ENCODE measurements at places on chromosomes 5 and 9.

GRCh38 chr5:80615266-80615914 lies 39.1 kb upstream of the MSH3 start:
- DNase-seq = no peak

GRCh38 chr5:136309932-136310598 lies 55.3 kb downstream of the TRPC7 start:
- no peak for DNase-seq

DNA sequence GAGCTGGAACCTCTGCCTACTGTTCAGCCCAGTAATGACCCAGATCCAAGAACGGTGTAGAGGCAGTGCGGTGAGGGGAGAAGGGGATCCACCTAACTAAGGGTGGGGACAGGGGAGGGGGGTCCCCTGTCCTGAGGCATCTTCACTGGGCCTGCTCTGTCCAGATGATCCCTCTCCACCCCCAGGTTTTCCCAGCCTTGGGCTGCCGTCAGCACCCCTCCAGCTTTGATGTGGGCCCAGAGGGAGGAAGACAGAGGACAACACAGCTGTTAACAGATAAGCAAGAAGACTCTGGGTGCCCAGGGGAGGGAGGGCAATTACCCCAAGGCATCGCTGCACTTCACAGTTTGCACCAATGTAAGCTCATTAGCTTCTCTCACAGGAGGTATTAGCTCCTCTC lies 19.3 kb downstream of the BICD2 start:
- no peak for DNase-seq

DNA sequence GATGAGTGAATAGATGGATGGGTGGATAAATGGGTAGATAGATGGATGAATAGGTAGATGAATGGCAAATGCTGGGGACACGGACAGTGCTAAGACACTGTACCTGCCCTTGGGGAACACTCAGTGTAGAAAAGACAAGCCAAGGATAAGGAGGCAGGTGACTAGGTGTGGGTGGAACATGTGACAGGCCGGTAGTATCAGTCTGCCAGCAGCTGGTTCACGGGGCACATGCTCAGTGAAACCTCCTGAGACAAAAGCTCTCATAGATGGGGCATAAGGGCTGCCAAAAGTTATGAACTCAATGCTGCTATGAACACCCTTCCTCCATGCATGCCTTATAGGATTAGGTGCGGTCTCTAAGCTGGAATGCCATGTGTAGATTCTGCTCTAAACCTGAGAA lies 71.0 kb downstream of the C5orf15 start:
- DNase-seq = no peak

DNA sequence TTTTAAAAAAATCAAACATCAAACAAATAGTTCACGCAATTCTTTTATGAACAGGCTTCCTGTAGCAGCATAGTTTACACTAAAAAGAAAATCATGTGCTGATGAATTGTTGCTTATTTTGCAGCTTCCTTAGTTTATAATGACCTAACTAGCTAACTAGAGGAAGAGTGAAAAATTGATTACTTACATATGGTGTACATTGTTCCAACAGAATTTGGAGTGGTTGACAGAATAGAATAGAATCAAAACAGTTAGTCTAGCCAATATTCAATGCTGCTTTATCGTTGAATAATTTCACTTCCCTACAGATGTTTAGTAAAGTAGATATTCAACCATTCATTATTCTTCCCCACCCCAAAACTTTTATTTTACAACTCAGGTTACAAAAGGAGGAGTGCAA lies 4.2 kb downstream of the NMUR2 start:
- DNase-seq = no peak

DNA sequence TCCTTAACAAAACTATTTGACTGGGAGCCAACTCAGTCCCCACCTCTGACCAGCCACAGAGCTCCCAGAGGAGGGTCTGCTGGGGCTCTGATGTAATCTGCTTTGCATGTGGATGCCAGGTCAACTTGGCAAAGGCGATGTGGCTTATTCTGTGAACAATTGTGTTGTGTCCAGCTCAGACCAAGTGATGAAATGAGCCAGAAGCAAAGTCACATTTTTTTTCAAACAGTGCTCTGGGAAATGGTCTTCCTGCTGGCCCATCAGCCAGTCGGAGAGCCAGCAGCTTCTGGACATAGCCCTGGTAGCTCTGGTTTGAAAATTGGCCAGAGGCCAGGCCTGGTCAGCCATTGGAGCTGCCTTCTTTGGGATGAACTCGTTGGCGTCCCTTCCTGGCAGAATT lies 86.5 kb downstream of the ANGPTL2 start:
- DNase-seq = no peak

GRCh38 chr9:122164286-122164685 lies 4.6 kb downstream of the MORN5 start:
- peak; percentile 56 for DNase-seq

DNA sequence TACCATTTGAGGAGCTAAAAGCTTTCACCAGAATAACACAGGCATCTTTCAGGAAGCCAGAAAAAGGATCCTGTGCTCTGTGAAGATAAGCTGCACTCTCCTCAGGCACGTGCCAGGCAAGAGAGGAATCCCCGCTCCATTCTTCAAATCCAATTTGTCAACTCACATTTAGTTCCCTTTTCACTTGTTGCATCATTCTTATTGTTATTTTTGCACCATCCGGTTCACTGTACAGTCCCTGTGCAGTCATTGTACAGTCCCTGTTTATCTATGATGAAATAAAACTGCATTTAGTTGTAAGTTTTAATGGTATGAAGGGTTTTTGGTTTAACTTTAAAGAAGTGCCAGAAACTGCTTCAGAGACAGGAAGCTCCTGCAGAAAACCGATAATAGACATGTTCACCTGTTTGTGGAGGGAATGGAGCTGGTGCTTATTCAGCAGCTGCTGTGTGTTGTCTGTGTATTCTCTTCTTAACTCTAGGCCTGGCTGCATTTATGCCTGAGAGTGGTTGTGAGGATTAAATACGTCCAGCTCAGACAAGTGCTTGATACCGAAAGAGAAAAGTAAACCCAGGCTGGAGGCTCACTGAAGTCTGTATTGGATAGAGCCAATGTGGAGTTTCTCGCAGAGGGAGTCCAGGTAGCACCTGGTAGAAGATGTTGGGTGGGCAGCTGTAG lies 22.4 kb downstream of the IFNW1 start:
- no peak for DNase-seq

DNA sequence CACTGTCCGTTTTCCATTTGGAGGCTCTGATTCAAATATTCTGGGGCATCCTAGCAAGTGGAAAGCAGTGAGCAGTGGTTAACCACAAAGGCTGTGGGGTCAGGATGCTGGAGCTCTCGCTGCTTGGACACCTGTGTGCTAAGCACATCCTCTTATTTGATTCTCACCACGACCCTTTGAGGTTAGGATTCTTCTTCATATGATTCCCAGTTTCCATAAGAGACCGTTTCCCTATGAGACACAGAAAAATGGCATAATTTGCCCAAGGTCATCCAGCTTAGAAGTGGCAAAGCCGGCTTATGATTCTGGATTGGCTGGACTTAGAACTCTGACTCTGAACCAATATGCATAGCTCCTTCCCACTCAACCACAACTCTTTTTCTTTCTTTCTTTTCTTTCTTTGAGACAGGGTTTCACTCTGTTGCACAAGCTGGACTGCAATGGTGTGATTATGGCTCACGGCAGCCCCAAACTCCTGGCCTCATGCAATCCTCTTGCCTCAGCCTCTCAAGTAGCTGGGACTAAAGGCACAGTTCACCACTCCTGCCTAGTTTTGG lies 207.7 kb downstream of the TTLL11 start:
- DNase-seq = no peak
